ENCODE measurements at places on chromosomes 4 and X. TPM values are rescaled to one million over a fixed set of nuclear protein-coding genes. Genes with fewer than 3 reads are reported as not detected.

Gene TRMT44
- polyA plus RNA-seq = 20.5 TPM

DNA sequence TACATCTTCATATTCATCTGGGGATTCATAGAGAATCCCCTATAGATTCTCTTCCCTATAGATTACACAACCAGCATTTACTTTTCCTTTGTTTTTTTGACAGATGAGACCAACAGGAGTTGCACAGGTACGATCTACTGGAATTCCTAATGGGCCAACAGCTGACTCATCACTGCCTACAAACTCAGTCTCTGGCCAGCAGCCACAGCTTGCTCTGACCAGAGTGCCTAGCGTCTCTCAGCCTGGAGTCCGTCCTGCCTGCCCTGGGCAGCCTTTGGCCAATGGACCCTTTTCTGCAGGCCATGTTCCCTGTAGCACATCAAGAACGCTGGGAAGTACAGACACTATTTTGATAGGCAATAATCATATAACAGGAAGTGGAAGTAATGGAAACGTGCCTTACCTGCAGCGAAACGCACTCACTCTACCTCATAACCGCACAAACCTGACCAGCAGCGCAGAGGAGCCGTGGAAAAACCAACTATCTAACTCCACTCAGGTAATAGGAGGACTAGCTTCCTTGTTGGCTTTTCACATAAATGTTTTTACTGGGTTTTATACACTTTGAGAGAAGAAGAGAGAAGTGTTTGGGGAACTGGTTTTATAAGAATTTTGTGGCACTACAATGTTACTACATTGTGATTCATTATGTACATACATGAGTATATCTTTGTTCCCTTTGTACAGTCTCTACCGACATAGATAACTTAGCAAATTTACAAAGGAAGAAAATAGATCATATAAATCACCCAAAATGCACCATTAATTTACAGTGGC, 137.2 kb downstream of the DIPK2B start:
- no peak for DNase-seq

- DNase-seq = peak; percentile 27
Observed at GRCh38 chrX:15299941-15300851, 15.2 kb downstream of the ASB11 start.

DNA sequence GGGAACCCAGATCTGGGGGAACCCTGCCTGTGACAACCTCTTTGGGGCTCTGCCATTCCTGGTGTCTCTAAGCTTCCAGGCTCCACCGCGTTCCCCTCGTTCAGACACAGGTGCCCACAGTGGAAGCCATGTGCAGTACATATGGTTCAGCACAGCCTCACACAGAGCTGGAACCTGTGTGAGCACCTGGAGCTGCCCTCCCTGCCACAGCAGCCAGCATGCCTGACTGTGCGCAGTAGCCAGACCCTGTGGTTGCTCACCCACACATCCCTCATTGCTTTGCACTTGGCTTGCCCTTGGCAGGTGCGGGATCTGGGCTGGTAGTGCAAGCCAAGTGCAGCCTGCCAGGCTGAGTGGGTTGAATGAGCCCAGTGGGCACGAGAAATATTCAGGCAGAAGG, 814.2 kb downstream of the PDHA2 start:
- no peak for DNase-seq

Gene TMPRSS11D
- 0.13 TPM for polyA plus RNA-seq

- DNase-seq = no peak
Observed at GRCh38 chrX:42748067-42748850, 29.7 kb downstream of the PPP1R2C start.

DNA sequence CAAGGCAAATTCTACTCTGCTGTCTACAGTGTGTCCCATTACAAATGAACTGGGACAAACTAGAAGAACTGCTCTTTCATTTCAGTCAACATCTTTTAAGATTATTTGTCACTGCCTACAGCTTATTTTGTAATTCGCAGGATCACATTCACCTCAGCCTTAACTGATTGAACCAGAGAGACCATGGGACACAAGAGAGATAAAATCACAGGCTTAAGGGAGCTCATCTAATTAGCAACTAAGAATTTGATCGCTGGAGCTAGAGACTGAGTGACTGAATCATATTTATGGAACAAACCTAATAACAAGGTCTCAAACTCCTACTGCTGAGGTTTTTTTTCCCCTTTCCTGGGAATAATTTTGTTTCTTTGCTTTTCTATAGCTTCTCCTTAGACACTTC, 898.2 kb downstream of the PCDH18 start:
- DNase-seq = no peak

DNA sequence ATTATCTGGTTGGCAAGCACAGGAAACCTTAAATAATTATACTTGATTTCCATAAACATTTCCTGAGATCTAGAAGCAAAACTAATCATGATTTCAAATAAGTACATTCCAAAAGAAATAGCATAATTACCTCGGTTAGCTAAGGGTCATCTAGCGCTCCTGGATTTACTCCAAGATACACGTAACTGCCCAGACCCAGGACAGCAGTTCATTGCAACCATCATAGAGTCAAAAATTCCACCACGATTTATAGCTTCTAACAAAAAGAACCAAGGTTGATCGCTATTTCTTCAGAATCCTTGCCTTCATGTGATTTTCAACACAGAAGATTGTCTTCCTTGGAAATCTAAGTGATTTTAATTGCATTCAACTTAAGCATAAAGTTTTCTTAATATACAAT, 1235.5 kb upstream of the TENM3 start:
- DNase-seq = no peak

Gene MAGEA1
- not detected for polyA plus RNA-seq

- no peak for DNase-seq
Observed at GRCh38 chr4:159543831-159544230, 441.0 kb downstream of the RAPGEF2 start.

DNA sequence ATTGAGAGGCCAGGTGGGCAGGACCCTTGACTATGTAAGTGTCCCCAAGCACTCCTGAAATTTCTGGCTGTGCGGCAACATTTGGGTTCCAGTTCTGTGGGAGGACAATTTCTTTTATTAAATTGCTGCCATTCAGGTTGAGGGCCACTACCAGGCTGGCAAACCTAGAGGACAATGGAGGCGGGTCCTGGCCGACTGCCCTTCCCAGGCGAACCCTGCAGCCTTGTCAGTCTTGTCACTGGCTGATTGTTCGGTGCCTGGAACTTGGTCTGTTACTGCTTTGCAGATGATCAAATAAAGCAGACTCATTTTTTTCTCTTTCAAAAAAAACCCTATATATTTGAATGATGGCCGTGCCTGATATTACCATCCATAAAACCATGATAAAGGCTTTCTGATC, 6.6 kb upstream of the TMEM128 start:
- DNase-seq = no peak

GRCh38 chrX:66638591-66639500, at the start of gene EDA2R:
TSS of gene EDA2R (minus strand) at chrX:66639078. CDS start at chrX:66616020, 23,058 bp downstream.
- peak; percentile 39 for DNase-seq

Gene KLB
- 0.27 TPM for polyA plus RNA-seq

- no peak for DNase-seq
Observed at GRCh38 chr4:183416879-183417755, 27.3 kb upstream of the CDKN2AIP start.

Gene STK26
- 12.3 TPM for polyA plus RNA-seq

DNA sequence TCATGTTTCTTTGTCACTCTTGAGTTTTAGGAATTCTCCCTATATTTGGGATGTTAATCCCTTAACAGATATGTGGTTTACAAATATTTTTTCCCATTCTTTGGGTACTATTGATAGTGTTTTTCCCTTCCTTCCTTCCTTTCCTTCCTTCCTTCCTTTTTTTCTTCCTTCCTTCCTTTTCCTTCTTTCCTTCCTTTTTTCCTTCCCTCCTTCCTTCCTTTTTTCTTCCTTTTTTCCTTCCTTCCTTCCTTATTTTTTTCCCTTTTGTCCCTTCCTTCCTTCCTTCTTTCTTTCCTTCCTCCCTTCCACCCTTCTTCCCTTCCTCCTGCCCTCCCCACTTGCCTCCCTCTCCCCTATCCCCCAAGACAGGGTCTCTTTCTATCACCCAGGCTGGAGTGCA, 42.1 kb downstream of the WDR17 start:
- no peak for DNase-seq

- DNase-seq = no peak
Observed at GRCh38 chr4:82429728-82430192, 502 bp downstream of the HNRNPDL start.

GRCh38 chr4:79576429-79576753, 168.4 kb upstream of the GK2 start:
- peak; percentile 18 for DNase-seq

Gene ARHGAP4
- polyA plus RNA-seq = 29.1 TPM

DNA sequence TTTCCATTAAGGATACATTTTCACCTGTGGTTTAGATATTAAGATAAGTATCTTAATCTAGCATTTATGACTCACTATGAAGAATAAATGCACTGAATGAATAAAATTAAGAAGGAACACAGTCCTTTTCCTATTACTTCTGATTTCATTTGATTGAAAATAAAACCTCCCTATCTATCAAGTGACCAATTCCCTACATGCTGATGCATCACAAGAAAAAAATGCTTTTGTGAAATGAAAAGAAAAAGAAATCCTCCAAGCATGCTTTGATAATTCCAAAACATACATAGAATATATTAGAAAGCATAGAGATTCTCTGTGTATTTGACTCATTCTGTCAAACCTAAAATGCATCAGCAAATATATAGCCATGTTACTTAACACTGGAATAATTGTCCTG, 37.1 kb downstream of the PCDH10 start:
- no peak for DNase-seq

GRCh38 chr4:186149872-186150271, 41.5 kb upstream of the CYP4V2 start:
- peak; percentile 34 for DNase-seq

DNA sequence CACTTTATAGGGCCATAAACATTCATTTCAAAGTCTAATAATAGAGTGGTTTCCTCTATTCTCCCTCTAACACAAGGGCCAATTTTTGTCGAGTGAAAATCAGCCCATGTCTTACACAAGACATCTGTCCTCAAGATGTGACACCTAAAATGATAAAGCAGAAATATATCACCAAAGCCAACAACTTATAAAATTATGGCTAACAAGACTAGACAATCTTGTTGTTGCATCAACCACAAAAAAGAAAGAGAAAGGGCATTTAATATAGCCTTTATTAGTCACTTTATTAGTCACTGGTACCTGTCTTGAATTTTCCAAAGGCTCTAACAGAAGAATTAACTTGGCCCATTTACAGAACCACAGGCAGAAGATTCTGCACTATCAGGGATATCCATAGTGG, 161.6 kb downstream of the SMIM20 start:
- no peak for DNase-seq

Gene FAM133A
- polyA plus RNA-seq = 0.05 TPM

Gene UGT2B11
- polyA plus RNA-seq = 0.71 TPM

GRCh38 chr4:108157655-108158054, 11.1 kb downstream of the LEF1 start:
- DNase-seq = no peak

- DNase-seq = no peak
Observed at GRCh38 chr4:118388606-118389005, 35.8 kb upstream of the PRSS12 start.

Gene VCX2
- 0.28 TPM for polyA plus RNA-seq

GRCh38 chr4:21544955-21545354, 403.6 kb downstream of the KCNIP4 start:
- no peak for DNase-seq

DNA sequence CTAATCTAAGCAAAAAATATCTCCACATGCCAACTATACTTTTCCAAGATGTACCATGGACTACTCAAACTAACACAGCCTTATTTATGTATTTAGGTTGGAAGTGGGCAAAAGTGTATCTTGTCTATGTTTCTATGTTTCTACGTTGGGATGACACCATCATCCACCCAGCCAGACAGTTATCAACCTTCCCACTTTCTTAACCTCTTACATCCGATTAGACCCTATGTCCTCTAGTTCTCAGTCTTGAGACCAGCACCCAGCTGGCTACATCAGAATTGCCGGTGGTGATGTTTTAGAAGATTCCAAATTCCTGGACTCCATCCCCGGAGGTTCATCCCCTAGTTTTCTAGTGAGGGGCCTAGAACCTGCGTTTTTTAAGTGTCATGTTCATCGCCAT, 1.0 kb upstream of the AASDH start:
- DNase-seq = no peak

GRCh38 chrX:69285881-69286564, 120.8 kb upstream of the PJA1 start:
- peak; percentile 75 for DNase-seq

- DNase-seq = no peak
Observed at GRCh38 chr4:110149089-110149488, 49.3 kb downstream of the ELOVL6 start.

- no peak for DNase-seq
Observed at GRCh38 chr4:7864685-7865084, 75.0 kb downstream of the AFAP1 start.

GRCh38 chr4:48356355-48356754, 15.0 kb downstream of the SLAIN2 start:
- no peak for DNase-seq

Gene NXF2
- 0.71 TPM for polyA plus RNA-seq

Gene TRIM60
- not detected for polyA plus RNA-seq

GRCh38 chr4:71456841-71457240, 118.0 kb downstream of the SLC4A4 start:
- DNase-seq = no peak

Gene SHISA3
- 97.9 TPM for polyA plus RNA-seq

Gene ZNF595
- polyA plus RNA-seq = 22.3 TPM

DNA sequence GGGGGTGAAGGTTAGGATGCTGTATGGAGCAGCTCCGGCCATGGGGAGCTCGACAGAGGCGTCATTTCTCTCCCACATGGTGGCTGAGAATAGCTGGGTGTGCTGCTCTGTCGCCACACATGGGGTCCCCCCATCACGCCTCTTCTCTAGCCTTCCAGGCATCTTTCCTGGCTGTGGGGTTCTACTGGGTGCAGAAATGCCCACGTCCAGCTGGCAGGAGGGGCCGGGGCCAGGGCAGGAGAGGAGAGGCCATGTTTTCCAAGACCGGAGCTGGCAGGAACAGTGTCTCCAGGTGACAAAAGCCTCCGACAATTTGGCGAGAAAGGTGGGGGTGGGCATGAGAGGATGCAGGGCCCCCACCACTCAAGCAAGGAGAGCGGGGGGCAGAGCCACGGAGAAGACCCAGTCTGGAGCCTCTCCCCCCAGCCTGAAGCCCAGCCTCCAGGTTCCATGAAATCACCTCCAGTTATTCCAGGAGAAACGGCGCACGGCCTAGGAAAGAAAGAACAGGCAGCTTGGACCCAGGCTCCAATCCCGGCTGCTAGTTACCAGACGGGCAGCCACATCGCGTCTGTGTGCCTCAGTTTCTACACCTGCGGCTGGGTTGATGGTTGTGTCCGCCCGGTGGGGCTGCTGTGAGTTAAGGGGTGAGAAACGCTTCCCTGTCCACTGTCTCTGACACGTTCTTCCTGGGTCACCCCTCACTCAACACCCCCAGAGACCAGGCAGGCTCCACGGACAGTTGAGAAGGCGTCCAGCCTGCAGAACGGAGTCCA, 27.4 kb upstream of the SPON2 start:
- DNase-seq = no peak

Gene SSX2
- not detected for polyA plus RNA-seq

Gene FGF5
- 0.03 TPM for polyA plus RNA-seq

Gene ADH1A
- 2.3 TPM for polyA plus RNA-seq
